ENCODE measurements at places on chromosomes 6 and 20.
A peak's percentile ranks its signal among the peaks of the same experiment; 100 is the strongest.

DNA sequence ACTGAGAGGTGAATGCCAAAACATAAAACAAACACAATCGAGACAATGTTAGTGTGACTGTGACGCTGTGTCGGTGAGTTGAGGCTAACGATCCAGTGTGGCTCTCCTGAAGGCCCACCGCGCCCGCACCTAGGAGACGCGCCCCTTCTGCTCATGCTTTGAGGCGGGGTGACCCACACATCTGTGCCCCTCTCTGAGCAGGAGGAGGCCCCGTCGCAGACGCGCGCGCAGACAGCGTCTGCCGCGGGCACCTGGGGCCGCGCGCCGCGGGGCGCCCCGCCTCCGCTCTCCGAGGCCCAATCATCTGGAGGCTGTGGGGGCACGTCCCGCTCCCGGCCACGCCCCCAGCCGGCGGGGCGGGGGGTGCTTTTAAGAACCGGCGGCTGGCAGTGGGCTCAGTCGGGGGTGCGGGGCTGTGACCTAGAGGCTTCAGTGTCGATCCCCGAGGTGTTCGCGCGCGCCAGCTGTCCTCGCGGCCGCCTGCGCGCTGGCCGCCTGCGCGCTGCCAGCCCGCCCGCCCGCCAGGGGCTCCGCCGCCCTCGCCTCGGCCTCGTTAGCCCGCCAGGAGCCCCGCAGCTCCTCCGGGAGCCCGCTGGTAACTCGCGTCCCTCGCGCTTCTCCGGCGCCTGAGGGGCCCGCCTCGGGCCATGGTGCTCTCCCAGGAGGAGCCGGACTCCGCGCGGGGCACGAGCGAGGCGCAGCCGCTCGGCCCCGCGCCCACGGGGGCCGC, at the start of gene SLC16A10:
SLC16A10 (plus strand) TSS at position 398 of the 730 bp plus-strand sequence; CDS start at position 648, 250 bp downstream.
- DNase-seq, result peak; percentile 90

DNA sequence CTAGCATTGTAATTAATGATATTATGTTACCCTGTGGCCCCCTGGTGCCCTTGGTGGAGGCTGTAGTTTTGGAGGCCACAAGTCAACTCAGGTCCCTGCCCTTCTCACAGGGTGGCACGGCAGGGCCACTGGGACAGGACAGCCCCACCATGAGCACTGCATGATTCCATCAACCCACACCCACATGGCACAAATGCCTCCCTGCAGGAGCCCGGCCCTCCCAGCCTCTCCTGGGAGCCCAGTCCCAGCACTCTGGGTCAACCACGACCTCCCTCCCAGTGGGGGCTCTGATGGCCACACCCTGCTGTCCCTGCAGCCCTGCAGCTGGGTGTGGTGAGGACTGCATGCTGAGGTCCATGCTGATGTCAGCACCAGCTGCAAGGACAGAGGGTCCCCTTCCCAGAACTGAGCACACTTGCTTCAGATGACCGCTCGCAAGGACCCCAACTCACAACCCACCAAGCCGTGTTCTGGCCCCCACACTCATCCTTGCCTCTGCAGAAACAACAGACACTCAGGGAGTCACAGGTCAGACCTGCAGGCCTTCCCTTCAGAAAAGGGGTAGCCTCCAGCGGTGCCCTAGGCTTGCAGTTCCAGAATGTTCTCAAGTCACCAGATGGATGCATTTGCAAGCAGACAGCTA, 15.7 kb upstream of the CST7 start:
- DNase-seq, result no peak

- DNase-seq, result no peak
These were observed 199.1 kb upstream of the JARID2 start for GRCh38 chr6:15046751-15047150.

DNA sequence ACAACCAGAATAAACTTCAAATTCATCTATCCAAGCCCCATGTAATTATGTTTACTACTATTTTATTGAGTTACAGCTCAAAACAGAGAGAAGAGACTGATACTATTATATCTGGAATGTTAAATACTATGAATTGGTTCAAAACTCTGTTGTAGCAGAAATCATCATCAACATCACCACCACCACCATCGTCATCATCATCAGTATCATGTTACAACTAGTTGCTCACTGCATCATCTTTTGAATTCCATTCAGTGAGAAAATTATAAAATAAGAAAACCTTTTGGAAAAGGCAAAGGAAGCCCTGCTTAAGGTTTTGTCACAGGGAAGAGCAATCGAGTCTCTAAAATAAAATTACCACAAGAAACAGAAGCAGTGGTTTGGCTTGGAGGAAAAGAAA, 36.2 kb upstream of the THEMIS start:
- no peak for DNase-seq

GRCh38 chr6:125230674-125231073, 71.1 kb downstream of the HDDC2 start:
- DNase-seq, result no peak

GRCh38 chr6:62775427-62776022, 435.7 kb upstream of the FKBP1C start:
- peak; percentile 18 for DNase-seq

Data from MM.1S (cell line).